ENCODE measurements at places on chromosomes 2 and 18.

DNA sequence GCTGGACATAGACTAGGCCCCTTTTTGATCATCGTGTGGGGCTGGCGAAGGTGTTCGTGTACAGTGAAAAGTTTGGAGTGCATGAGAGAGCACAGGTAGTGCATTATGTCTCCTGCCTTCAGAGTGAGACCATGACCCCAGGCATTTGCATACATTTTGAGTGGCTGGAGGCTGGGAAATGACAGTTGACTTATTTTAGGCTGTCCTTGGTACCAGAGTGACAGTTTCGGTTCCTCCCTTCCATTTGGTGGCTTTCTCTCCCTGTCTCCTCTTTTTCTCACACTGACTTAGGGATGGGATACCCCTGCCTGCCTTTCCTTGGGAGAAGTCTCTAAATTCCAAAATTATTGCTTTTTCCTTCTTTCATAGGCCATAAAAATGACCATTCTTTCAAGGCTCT is 20.1 kb downstream of the SERPINB12 start:
- DNase-seq = no peak

DNA sequence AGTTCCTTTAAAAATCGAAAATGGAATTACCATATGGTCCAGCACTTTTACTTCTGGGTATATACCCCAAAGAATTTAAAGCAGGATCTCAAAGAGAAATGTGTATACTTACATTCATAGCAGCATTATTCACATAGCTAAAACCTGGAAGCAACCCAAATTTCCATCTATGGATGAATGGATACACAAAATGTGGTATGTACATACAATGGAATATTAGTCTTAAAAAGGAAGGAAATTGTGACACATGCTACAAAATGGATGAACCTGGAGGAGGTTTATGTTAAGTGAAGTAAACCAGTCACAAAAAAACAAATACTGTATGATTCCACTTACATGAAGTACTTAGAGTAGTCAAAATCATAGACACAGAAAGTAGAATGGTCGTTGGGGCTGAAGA is 147.9 kb upstream of the LTBP1 start:
- no peak for DNase-seq

GRCh38 chr2:237178396-237178795 is 92.7 kb downstream of the COPS8 start:
- no peak for DNase-seq

GRCh38 chr2:231931481-231931915 is 5.3 kb upstream of the NPPC start:
- no peak for DNase-seq

DNA sequence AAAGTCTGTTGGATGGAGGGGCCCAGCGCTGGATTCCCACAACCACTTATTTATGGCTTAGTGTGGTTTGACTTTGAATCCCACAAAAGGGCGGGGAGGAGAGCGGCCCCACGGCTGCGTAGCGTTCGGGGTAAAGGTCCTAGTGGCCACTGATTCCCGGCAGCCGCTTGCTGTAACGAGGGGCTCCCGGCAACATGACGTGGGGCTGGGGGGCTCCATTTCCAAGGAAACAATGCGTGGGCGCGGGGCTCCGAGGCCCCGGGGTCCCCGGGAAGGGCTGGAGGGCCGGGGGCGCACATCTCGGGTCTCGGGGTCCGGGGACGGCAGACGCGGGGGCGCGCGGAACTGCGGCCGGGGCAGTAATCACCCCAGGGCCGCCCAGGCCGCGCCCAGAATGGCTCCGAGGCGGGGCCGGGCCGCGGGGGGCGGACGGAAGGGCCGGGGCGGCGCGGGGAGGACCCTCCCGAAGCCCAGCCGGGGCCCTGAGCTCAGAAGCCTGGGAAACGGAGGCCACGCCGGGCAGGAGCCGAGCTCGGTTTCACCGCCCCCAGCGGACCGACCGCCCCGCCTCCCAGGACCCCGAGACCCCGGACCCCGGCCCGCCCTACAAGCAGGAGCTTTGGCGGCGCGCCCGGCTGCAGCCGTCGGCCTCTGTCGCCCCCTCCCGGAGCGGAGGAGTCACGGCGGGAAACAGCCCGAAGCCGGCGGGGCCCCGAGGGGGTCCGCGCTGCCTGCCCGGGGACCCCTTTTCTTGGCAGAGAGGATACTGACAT is 11.9 kb upstream of the MLPH start:
- DNase-seq = peak; percentile 64

GRCh38 chr2:200321780-200322534 is 15.5 kb downstream of the SPATS2L start:
- no peak for DNase-seq

- DNase-seq = no peak
Observed at GRCh38 chr2:181203412-181203811, 223.0 kb downstream of the UBE2E3 start.

GRCh38 chr2:175793648-175794047 is 208.4 kb downstream of the LNPK start:
- no peak for DNase-seq

DNA sequence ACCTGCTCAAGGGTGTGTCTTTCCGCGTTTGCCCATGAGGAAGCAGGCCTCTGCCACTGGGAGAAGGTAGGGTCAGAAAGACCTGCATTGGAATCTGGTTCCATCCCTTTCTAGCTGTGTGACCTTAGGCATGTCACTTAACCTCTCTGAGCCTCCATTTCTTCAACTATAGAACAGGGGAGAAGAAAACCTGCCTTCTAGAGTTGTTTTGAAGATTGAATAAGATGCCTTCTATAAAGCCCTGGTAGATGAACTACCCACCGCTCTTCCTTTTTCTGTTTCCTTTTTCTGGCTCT is 507 bp downstream of the NAT8 start:
- no peak for DNase-seq

GRCh38 chr2:217944923-217945322 is 57.9 kb downstream of the TNS1 start:
- DNase-seq = no peak

All from activated naive CD4-positive, alpha-beta T cell (primary cell).